Glomerular endothelial cell (primary cell): ENCODE measurements at places on chromosomes 4 and X.

- no peak for DNase-seq
Measured at GRCh38 chr4:120750152-120750525, 172.4 kb downstream of the PRDM5 start.

DNA sequence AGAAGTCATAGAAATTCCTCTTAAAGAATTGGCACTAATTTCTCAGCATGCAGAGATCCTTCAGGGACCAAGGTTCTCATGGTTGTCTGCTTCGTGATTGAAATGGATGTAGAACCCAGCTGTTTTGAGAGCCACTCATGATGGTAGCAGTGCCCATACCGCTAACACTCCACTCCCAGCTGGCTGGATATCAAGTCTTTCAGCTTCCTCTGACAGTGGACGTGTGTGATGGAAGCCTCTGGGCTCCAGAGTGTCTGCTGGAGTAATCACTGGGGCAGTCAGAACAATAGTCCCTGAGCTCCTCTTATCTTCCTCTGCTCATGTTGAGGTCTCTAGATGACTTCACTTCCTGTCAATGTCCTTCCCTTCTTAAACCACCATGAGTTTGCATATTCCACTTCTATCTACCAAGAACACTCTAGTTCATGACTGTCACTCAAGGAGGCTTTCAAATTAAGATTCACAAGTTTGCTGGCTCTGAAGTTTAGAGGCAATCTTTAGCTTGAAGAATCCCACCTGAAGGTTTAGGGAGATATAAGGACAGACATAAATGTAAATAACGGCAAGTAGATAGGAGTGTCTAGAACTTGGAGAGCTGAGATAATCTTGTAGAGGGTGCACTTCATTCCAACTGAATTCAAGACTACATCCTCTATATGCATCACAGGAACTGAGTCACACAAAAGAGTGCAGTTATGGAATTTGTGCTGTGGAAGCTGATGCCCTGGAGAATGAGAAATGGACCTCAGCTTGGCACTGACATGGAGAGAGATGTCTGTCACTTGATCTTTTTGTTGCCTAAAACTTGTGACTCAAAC is 64.5 kb upstream of the WDR1 start:
- peak; percentile 60 for DNase-seq

GRCh38 chrX:153740631-153741222 is 16.1 kb downstream of the ABCD1 start:
- DNase-seq, result no peak

- no peak for DNase-seq
Measured at GRCh38 chr4:119040261-119040660, 95.4 kb upstream of the MYOZ2 start.

DNA sequence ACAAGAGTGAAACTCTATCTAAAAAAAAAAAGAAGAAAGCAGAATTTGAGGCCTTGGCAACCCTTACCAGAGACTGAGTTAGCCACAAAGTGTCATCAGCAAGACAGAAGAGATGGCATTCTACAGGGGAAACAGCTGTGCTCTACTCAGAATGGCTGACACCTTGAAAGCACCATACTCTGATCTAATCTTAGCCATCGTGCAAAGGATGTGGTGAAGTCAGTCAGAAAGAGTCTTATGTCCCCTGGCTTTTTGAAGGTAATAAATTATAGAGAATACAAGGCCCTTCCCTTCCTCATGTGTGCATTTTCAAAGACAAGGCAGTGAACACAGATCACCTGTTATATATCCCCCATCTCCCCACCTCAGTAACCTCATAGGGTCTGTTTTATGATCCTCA is 13.2 kb downstream of the CLNK start:
- no peak for DNase-seq

DNA sequence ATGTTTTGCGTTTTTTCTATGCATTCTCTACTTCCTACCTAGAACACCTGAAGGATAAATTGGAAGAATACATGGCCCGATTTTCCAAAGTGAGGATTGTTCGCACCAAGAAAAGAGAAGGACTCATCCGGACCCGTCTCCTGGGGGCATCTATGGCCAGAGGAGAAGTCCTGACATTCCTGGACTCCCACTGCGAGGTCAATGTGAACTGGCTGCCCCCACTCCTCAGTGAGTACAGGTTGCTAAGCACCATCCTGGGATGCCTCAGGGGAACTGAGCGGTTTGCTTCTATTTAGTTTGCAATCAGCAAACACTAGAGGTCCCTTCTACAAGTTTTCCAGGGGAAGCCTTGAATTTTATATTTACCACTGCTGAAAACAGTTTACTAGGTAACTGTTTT is 359.3 kb upstream of the GALNT7 start:
- no peak for DNase-seq

GRCh38 chr4:11623726-11624037 is 195.0 kb upstream of the HS3ST1 start:
- DNase-seq, result no peak

GRCh38 chr4:76589402-76589801 is 154.4 kb downstream of the SHROOM3 start:
- no peak for DNase-seq

GRCh38 chrX:130173190-130173895 is 1.6 kb downstream of the RAB33A start:
- no peak for DNase-seq

- no peak for DNase-seq
Measured at GRCh38 chr4:168841000-168841671, 168.9 kb downstream of the CBR4 start.

- DNase-seq, result no peak
Measured at GRCh38 chr4:87118826-87119225, 101.6 kb downstream of the KLHL8 start.

- no peak for DNase-seq
Measured at GRCh38 chr4:75696581-75696980, 23.4 kb upstream of the G3BP2 start.

GRCh38 chrX:137354851-137355250 is 211.1 kb upstream of the ZIC3 start:
- no peak for DNase-seq

- no peak for DNase-seq
Measured at GRCh38 chrX:68343551-68343950, 89.7 kb downstream of the OPHN1 start.
